ENCODE measurements at places on chromosomes 11 and 22.

DNA sequence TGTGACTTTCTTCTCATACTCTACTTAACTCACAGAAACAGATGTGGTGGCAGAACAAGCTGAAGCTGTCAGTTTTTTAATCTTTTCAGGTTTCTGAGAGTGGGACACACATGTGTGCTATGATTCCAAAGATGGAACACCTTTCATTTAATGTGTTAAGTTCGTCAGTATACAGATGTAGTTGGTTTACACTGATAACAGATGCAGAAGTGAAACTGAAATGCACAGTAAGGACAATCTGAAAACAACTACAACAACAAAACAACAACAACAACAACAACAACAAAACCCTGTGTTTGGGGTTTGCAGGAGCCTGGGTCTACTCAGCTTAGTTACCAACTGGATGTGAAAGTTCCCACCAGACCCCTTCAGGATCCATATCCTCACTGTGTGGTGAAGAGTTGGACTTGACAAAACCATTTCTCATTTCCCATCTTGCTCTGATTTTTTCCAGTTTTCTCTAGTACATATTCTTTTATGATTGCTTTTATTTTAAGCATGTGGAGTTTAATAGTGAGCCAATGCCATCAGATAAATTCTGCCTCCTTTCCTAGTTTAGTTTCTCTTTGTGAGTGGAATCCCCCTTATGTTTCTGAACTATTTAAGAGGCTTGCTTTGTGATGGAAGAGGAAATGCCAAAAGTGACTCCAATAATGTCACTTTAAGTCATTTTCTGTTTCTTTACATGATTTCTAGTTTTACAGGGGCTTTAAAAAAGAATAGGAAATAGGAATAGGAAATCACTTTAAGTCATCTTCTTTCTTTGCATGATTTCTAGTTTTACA lies 47.8 kb downstream of the ARHGAP42 start:
- DNase-seq: no peak

DNA sequence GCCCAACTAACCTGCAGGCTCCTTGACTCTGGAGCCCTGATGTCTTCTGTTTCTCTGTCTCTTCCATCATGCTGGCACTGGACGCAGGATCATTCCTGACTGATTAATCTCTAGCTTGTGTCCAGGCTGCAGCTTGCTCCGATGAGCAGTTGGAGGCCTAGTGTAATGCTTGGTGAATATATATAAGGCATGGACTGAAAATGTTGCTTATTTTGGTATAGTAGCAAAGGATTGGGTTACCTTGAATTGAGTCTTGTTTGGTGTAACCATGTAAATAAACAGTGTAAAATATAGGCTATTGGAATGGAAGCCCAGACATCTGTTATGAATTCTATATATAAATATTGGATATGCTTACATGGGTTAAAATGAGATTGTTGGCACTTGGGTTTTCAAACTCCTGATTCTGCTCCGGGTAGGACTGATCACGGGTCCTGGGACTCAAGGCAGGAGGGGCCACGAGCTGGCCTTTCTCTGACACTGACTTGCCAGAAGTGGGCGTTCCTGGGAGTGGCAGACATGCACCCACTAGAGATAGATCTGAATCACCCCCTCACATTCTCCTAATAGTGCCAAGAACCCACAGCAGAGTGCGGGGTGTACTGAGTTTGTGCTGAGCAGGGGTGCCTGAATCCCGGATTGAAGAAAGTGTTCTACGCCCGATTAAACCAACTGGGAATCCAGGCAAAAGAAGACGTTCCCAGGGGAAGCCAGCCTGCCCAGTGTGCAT lies 25.8 kb downstream of the LRP5 start:
- no peak for DNase-seq

DNA sequence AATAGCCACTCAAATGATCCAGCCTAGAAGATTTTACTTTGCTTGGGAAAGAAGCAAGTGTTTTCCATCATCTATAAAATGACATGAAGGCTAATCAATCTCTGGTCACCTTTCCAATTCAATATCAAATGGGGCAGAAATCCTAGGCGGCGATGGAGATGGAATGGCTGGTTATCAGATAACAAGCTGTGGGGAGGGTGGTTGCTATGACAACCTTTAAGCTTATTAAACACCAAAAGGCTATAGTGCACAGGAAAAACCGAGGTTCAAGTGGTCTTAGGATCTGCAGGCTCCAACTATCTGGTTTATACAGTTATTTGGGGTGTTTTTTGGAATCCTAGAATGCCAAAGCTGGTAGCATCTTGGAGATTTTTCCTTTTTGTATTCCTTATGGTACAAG lies 13.9 kb upstream of the BSX start:
- DNase-seq: no peak

DNA sequence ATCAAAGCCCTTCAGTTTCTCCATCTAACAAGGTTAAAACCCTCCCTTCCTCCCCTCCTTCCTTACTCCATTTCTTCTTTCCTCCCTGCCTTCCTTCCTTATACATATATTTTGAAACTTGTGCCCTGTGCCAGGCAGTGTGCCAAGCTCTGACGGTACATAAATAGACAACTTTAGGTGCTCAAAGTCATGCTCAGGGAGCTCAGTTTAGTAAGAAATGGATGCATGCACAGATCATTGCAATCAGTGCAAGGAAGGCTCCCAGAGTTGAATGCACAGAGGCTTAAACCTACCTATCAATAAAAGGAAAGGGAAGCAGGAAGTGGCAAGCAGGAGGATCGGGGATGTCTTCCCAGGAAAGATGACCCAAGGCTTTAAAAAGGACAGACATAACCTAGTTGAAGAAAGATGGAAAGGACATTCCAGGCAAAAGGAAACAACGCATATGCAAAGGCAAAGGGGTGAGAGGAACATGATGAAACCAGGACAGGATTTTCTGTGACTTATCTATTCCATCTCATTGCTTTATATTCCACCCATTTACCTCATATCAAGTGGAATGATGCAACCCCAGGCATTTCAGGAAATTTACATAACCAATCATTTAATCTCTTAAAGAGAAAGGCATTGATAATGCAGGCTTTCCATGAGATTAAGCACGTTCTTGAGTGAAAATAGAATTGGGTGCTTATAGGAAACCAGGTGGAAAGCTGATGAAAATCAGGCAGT lies 13.2 kb downstream of the FZD4 start:
- no peak for DNase-seq

DNA sequence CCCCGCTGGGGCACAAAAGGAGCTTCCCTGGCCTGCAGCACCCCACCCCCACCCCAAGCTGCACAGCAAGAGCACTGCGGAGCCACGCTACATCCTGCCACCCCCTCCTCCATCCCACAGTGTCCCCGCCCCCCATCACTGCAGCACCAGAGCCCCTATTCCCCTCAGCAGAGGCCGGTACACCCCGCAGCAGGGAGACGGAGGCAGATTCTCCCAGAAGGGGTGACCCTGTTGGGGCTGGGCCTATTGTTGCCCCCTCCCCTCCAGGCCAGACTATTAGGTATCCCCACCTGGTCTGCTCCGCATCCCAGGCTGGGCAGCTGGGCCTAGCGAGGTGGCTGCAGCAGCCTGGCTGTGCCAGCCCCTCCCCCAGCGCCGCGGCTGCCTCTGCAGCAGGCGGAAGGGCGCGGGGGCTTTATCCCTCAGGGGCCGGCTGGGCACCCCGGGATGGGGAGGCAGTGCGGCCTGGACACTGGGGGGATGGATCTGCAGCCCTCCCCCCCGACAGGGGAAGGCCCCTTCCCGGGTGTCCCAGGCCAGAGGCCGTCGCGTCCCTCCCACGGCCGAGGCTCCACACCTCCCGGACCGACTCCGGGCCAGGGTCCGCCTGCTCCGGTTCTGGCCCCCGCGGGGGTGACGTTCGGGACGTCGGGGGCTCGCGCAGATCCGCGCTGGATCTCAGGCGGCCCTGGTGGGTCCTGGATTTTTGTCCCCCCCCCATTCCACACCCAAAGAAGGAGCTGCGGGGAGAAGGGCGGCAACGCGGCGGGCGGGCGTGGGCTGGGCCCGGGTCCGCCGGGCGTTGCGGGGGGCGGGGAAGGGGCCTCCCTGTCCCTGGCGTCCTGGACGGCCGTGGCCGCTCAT lies 943 bp downstream of the DUSP8 start:
- no peak for DNase-seq
